ENCODE measurements at places on chromosomes 4 and X. TPM values are rescaled to one million over a fixed set of nuclear protein-coding genes. Genes with fewer than 3 reads are reported as not detected.

The FABP2 gene
- total RNA-seq, result not detected

The FOXR2 gene
- not detected for total RNA-seq

The FRG1 gene
- 25.9 TPM for total RNA-seq

The NAP1L3 gene
- total RNA-seq, result 127 TPM

The TENM3 gene
- total RNA-seq, result 72.8 TPM

The LRRC66 gene
- total RNA-seq, result 1.6 TPM

The ANXA10 gene
- total RNA-seq, result not detected

The NHS gene
- 15.3 TPM for total RNA-seq

The NAP1L5 gene
- 69.1 TPM for total RNA-seq

The NAA11 gene
- not detected for total RNA-seq

The AKAP4 gene
- total RNA-seq, result not detected

The ALB gene
- total RNA-seq, result not detected

The ATP1B4 gene
- total RNA-seq, result not detected

The SUPT20HL2 gene
- not detected for total RNA-seq

The GPR173 gene
- total RNA-seq, result 22.4 TPM

The LRCH2 gene
- 9.9 TPM for total RNA-seq

The TMPRSS11D gene
- not detected for total RNA-seq

The RBMXL3 gene
- total RNA-seq, result not detected

The PCDH11X gene
- 26.2 TPM for total RNA-seq

Data from dorsolateral prefrontal cortex (tissue), 122 donors.